ENCODE measurements at places on chromosomes 11 and 22.

DNA sequence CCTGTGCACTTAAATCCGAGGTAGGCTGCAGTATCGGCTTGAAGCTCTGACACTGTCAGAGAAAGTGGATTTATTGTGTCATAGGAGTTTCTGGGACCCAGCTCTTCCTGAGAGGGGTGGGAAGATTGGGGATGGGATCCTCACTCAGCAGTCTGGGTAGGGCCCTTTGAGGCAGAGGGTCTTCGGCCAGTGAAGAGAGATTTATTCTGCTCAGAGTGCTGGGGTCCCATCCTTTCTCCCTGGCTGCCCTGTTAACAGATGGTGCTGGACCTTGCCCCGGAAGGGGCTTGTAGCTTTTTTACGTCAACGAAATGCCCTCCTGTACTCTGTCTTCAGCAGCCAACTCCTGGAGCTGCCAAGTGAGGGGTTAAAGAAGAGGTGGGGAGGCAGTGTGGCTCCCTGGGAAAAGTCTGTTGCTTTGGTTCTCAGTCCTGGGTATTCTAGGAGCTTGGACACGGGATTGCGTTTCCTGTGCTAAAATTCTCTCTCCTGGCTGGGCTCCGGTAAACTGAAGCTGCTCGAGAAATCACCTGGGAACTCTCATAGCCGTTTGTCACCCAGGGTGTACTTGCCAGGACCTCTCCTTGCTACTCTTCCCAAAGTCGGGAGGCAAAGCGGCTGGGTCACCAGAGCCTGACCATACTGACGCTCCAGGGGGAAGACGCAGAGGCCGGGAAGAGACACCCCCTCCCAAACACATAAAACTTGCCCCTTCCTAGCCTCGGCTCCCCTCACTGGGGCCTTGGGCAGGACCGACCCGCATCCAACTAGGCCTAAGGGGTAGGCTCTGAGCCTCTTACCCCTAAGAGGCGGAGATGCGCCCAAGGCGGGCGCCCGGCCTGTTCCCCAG lies 806 bp upstream of the SMDT1 start:
- DNase-seq: no peak

DNA sequence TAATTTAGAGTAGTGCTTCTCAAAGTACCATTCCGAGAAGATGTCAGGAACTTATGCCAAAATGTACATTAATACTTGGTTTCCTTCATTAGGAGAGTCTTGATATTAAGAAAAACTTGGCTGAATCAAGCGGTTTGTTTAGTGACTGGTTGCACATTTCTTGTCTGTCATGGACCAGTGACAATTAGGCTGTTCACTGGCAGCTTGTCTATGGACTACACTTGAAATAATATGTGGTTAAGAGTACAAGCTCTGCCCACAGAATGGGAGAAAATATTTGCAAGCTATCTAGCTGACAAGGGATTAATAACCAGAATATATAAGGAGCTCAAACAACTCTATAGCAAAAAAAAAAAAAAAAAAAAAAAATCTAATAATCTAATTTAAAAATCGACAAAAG lies 24.6 kb downstream of the COA4 start:
- DNase-seq: no peak

- peak; percentile 83 for DNase-seq
Measured at GRCh38 chr11:106399076-106399511, 321.6 kb downstream of the AASDHPPT start.

DNA sequence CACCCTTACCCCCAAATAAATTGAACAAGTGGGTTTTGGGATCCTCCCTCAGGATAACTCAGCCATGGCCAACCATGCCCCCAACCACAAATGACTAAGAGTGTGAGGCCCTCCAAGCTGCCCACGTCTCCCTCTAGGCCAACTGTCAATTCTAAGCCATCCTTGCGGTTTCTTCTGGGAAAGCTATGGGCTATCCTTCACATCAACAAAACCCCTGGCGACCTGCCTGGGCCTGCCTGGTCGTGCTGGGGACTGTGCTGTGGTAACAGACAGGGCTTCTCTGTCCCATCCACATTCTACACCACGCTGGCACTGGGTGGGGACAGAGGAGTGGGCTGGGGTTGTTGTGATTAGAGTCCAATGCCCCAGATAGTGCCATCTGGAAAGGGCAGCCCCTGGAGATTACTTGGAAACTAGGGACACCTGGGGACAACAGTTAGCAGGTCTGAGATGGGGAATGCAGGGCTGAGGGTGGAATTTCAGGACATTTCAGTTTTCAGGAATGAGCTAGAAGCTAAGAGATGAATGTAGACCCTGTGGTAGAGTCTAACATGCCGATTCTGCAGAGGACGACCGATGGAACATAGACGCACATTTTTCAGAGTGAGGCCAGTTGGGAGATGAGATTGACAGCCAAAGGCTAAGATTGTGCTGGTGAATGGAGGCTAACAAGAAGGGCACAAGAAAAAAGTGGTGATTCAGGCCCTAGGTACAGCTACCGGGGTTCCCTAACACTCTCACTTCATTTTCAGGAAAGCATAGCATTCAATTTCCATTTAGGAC lies 131.9 kb downstream of the RASSF10 start:
- no peak for DNase-seq

DNA sequence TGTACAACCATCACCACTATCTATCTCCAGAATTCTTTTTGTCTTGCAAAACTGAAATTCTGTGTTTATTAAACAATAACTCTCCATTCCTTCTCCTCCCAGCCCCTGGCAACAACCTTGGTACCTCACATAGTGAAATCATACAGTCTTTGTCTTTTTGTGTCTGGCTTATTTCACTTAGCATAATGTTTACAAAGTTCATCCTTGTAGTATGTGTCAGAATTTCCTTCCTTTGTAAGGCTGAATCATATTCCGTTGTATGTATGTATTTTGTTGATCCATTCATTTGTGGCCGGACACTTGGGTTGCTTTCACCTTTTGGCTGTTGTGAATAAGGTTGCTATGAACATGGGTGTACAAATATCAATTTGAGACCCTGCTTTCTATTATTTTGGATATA lies 243.7 kb upstream of the TBCEL start:
- DNase-seq: no peak

DNA sequence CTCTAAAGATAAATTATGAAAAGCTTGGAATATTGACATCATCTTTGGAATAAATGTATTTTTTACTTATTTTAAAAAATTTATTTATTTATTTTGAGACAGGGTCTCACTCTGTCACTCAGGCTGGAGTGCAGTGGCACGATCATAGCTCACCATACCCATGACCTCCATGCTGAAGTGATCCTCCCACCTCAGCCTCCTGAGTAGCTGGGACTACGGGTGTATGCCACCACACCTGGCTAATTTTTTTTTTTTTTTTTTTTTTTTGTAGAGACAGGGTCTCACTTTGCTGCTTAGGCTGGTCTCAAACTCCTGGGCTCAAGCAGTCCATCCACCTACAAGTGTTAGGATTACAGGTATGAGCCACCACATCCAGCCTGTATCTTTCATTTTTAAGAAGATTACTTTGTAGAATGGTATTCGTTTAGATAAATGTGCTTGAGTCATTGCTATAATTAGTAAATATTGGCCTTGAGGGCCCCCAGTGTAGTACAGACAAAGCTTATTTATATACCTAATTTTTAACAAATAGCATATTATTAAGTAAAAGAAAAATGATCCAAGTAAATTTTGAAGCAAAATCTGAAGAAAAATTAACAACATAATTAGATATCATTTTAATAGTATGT lies 8.5 kb downstream of the SWAP70 start:
- no peak for DNase-seq

DNA sequence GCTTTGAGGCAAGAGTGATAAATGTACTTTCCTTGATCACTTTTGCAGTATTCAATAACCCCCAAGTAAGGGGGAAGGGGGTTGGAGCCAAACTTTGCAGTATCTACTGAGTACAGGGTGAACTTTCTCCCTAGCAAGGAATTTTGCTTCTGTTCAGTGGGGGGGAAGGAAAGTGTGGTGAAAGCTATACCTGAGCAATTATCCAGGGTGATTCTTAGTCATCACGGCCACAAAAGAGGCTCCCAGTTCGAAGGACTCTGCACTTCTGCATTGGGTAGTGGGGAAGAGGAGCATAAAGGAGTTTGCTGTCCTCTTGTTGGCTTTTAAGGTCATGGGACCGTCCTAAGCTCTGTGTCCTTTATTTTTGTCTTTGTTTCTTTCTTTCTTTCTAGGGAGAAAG lies 346.5 kb upstream of the SYN3 start:
- no peak for DNase-seq

- no peak for DNase-seq
Measured at GRCh38 chr11:95035316-95035715, 10.3 kb downstream of the KDM4E start.

DNA sequence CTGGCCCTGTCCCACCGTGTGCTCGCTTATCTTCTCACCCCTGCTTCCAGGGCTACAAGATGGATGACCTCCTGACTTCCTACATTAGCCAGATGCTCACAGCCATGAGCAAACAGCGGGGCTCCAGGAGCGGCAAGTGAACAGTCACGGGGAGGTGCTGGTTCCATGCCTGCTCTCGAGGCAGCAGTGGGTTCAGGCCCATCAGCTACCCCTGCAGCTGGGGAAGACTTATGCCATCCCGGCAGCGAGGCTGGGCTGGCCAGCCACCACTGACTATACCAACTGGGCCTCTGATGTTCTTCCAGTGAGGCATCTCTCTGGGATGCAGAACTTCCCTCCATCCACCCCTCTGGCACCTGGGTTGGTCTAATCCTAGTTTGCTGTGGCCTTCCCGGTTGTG lies 86.5 kb downstream of the MYO7A start:
- DNase-seq: no peak

DNA sequence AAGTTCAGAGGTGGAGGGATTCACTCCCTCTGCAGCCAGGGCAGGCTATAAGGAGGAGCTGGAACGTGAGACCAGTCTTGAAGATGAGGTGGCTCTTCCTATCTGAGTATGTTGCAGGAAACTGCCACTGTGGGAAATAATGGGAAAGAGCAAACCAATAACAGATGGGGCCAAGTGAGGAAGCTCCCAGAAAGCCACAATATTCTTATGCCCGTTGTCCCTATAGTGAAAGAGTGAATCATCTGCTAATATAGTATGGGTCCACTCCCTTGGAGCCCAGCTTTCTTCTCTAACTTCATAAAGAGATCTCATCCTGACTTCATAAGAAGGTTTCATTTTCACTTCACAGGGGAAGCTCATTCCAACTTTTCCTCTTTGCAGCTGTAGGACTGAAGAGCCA lies 206.4 kb downstream of the BLID start:
- no peak for DNase-seq

DNA sequence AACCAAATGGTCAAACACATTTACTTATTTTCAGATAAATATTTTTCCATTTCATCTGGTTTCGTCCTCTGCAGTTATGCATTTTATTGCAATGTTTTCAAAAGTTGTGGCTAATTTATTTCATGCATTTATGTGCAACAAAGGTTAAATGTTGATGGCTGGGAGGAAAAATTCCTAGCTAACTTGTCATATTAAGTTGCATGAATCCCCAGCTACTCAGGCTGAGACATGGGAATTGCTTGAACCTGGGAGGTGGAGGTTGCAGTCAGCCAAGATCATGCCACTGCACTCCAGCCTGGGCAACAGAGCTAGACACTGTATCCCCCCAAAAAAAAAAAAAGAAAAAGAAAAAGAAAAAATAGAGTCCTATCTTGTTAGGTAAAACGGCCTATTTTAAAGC lies 1862.4 kb upstream of the RAG2 start:
- DNase-seq: no peak

GRCh38 chr22:50269573-50269969 lies 609 bp downstream of the MAPK11 start:
- no peak for DNase-seq

DNA sequence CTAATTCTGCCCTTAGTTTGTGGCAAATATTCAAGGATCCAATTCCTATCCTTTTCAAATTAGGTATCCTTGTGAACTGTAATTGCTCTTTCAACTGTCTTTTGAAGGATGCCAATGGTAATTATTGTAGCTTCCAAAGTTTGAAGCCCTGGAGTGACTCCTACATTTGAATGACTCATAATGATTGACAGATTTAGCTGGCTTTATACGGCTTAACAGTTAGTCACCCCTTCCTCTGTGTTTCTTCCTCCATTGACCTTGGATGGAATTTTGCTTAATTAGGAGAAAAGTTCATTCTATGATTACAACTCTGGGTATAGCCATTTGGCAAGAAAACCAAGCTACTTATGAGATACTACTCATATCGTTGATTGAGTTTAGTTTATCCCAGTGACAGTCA lies 639.3 kb upstream of the KIRREL3 start:
- peak; percentile 67 for DNase-seq

- no peak for DNase-seq
Measured at GRCh38 chr11:125082611-125083311, 19.7 kb downstream of the SLC37A2 start.

DNA sequence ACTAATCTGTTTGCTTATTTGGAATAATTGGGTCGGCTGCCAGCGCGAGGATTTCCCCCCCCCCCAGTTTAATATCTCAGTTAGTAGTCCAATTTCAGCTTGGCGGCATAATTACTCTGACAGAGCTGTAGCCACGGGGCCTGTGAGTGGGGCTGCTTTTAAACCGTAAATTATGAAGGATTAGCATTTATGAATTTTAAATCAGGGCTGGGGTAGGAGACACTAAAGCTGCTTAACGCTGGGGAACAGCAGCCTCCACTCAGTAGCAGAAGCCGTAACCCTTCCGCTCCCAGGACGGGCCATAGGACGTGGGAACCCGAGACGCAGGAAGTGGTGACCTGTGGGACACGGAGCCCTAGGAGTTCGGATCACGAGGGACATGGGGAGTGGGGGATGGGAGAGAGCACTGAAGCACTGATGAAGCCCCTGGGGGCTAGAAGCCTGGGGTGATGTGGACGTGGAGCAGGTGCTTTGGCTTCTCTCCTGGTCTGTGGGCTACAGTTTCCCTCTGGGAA lies 66.2 kb upstream of the LMO1 start:
- no peak for DNase-seq

GRCh38 chr11:72840780-72841179 lies 26.6 kb downstream of the ATG16L2 start:
- DNase-seq: no peak
